Heart right ventricle (tissue), 16 donors: ENCODE measurements at places on chromosomes 13 and 19. TPM values are rescaled to one million over a fixed set of nuclear protein-coding genes. Genes with fewer than 3 reads are reported as not detected.

Gene HPN
- 1.4 TPM for polyA plus RNA-seq

Gene ZNF324
- 2.6 TPM for polyA plus RNA-seq

Gene CGB3
- polyA plus RNA-seq: not detected

- DNase-seq: no peak
Observed at GRCh38 chr19:52590728-52591127, 20.6 kb downstream of the ZNF701 start.

DNA sequence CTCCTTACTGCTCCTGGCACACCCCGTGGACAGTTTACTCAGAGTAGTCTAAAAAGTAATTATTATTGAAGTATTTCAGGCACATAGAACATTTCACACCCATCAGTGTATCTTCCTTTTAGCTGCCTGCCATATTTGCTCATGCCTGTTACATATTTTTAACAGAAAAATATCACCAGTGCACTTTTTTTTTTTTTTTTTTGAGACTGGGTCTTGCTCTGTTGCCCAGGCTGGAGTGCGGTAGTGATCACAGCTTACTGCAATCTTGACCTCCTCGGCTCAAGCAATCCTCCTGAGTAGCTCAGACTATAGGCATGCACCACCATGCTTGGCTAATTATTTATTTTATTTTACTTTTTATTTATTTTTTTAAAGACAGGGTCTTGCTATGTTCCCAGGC is 40.7 kb upstream of the GPI start:
- no peak for DNase-seq

DNA sequence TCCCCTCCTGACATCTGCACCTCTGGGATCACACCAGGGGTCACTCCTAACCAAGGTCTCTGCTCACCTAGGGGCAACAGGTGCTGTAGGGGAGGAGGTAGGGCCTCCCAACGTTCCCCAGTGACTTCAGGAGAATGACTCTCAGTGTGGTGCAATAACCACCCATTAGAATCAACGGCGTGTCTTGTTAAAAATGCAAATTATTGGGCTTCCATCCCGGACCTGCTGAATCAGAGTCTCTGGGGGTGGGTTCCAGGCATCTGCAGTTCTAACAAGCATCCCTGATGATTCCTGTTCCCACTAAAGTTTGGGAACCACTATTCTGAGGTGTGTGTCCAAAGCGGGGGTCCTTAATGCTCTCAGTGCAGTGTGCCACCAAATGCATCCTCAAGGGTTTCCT is 84.6 kb downstream of the CRYL1 start:
- DNase-seq: no peak

DNA sequence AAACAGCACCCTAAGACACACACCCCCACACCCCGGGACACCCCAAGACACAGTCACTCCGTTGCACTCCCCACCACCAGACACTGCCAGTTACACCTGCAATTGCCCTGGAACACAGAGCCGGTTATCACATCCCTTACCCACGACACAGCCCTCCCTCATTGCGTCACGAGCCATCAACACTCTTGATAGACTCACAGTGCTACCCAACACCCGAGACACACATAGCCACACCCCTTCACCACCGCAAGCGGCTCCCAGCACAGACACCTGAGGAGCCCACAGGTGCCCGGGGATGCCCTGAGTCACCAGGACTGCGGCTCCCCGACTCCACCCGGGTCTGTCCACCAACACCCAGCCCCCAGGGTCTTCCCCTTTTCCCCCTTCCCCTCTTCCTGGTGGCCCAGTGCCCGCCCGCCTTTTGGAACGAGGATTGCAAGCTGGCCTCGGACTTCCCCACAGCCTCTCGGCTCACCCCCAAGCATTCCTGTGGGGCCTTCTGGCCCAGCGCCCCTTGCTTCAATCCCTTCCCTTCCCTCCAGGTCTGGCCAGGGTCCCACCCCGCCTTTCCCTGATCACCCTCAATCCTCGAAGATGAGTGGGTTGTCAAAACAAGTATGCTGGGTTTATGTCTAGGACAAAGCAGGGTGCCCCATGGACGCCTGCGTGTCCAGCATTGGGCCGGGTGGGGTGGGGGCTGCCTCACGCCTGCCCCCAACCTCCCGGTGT is 1.7 kb upstream of the PTGER1 start:
- DNase-seq: no peak

- DNase-seq: no peak
Observed at GRCh38 chr13:76338003-76338402, 548.2 kb downstream of the KCTD12 start.

DNA sequence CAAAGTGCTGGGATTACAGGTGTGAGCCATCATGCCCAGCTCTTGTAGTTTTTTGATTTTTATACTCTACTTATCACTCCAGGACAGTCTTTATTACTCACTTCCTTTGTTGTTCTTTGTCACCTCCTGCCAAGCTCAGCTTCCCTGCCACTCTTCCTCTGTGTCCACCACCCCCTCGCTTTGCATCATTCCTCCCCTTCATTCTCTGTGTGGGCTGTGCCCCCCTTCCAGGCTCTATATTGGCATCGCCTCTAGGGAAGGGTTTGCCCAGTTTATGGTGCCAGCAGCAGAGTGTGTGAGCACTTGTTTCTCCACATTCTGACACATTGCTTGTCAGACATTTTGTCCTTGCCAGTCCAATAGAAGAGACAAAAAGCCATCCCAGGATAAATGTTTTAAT is 15.1 kb downstream of the ZNF302 start:
- no peak for DNase-seq

GRCh38 chr13:56670563-56670962 is 470.2 kb upstream of the PRR20A start:
- no peak for DNase-seq

DNA sequence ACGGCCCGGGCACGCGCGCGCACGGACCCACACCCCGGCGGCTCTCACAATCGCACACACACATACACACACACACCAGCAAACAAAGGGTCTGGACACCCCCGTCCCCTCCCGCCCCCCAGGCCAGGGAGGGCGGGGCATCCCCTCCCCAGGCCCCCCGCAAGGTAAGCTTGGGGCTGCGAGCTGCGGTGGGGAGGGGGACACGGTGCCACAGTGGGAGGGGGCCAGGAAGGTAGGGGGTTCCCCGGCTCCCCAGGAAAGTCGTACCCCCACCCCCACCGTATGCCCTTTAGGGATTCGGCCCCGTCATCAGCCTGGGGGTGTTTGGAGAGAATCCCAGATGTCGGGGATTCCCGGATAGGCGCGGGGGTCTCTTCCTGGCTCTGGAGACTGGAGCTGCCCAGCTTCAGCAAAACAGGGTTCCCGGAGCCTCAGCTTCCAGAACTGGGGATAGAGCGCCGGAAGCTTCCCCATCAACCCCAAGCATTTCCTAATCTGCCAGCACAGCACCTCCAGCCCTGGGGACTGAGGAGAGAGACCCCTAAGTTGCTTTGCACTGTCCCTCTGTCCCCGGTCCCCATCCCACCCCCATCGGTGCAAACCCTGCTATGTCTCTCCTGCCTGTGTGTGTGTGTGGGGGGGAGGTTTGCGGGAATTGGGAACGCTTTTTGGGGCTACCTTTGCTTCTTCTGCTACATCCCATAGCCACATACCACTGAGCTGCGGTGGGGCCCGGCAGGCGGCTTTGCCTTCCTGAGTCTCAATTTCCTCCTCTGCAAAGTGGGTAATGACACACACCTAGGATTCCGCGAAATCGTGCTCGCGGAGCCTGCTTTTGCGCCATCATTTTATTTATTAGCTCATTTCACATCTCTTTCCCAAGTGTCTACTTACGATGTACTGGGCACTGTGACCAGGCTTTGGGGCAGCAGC is 1.8 kb upstream of the CDC37 start:
- DNase-seq: no peak

- peak; percentile 72 for DNase-seq
Observed at GRCh38 chr19:35903550-35904179, 1.3 kb downstream of the HCST start.

GRCh38 chr13:32728327-32728726 is 142.1 kb downstream of the PDS5B start:
- DNase-seq: no peak

- DNase-seq: no peak
Observed at GRCh38 chr19:49475995-49476880, 2.2 kb downstream of the FLT3LG start.

DNA sequence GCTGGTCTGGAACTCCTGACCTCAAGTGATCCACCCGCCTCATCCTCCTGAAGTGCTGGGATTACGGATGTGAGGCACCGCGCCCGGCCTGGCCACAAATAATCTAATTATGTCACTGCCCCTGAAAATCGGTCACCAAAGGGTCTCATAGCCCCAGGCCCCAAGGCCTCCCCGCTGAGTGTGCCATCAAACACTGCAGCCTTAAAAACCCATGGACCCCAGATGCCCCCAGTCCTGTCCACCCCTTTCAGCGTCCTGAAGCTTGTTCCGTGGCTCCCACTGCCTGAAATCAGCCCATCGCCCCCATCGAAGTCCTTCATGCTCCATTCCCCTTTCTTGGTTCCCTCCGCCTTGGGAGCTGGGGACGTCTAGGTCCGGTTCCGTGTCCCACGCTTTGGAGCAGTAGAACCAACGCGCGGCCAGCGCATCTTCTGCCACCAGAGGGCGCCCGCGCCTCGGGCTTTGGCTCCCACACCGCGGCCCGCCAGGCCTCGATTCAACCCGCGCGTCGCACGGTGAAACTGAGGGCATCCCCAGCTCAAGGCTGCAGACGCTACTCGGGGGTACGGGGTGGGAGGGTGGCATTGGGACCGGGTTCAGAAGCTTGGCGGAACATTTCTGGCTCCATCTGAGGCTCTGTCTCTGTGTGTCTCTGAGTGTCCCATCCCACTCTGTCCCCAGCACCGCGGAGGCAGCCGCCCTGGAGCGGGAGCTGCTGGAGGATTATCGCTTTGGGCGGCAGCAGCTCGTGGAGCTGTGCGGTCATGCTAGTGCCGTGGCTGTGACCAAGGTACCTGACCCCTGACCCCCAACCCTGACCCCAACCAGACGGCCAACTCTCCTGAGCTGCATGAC is 3.5 kb downstream of the YJEFN3 start:
- peak; percentile 90 for DNase-seq

DNA sequence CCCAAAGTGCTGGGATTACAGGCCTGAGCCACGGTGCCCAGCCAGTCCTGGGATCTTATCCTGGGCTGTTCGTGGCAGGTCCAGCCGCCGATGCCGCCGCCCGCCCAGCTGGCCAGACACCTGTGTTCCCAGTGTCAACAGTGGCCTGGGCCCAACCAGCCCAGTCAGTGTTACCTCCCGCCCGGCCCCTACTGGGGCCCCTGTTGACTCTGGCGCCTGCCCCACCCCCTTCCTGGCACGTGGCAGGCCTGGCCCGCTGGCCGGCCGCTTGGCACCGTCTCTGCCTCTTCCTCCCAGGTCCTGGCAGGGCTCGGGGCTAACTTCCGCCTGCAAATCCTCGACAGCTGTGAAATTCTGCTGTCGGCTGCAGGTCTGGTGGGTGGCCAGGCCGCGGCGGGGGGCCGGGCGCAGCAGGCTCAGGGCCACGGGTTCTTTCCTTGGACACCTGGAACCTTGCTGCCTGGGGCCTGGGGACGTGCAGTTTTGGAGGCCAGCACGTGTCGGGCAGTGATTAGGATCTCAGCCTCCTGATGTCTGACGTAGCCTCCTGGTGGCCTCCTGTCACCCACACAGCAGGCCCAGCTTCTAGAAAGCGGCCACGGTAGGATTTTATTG is 9.1 kb downstream of the ARID3A start:
- peak; percentile 89 for DNase-seq

- DNase-seq: no peak
Observed at GRCh38 chr19:49894879-49895565, 1.7 kb downstream of the IL4I1 start.
